ENCODE measurements at places on chromosomes 4 and X.

DNA sequence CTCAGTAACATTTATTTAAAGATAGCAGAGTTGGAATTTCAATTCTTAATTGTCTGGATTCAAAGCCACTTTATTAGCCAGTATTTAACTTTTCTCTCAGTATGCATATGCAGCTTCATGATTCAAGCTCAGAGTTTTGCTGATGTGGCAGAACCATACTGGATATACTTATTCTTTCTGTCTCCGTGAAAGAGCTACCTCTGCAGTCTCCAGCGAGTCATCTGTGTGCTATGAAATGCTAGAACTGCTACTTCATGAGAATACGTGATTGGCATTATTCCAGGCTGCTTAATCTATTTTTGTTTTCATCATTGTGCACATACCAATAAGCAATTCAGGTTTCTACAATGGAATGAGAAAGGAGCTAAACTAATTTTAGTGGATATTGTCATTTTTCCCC lies 743.7 kb downstream of the C4orf33 start:
- DNase-seq, result no peak

DNA sequence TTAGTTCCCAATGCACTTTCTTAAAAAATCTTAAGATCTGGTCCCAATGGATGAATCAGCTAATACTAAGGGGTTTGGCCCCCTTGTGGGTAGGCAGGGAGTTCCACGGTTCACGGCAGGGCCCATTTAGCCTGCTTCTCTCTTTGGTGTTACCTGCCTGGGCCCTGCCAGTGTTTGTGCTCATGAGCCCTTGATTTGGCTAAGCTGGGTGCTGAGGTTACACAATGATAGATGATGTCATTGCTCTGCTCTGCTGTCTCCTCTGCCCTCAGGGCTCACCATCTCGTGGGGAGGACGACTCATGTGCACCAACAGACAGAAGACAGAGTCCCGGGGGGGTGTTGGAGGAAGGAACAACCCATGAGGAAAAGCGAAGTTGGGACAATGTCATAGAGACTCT lies 24.4 kb downstream of the RTL5 start:
- peak; percentile 38 for DNase-seq

DNA sequence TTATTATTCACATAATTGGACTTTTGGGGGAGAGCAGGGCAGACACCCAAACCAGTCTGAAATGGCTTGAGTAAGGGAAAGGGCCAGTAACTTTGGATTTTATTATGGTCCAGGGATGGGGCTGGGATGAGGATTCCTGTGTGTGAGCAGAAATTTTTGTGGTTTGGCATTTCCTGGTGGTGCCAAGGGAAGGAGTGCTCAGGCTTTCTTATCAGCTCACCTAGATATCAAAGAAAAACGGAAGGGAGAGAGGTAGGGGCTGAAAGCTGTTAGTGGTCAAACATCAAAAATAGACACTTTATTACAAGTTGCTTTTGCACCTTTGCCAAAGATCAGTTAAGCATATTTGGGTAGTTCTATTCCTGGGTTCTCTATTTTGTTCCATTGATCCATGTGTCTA lies 128.5 kb upstream of the DIPK2B start:
- DNase-seq, result no peak

GRCh38 chrX:85993539-85994197 lies 53.7 kb downstream of the CHM start:
- DNase-seq, result no peak

DNA sequence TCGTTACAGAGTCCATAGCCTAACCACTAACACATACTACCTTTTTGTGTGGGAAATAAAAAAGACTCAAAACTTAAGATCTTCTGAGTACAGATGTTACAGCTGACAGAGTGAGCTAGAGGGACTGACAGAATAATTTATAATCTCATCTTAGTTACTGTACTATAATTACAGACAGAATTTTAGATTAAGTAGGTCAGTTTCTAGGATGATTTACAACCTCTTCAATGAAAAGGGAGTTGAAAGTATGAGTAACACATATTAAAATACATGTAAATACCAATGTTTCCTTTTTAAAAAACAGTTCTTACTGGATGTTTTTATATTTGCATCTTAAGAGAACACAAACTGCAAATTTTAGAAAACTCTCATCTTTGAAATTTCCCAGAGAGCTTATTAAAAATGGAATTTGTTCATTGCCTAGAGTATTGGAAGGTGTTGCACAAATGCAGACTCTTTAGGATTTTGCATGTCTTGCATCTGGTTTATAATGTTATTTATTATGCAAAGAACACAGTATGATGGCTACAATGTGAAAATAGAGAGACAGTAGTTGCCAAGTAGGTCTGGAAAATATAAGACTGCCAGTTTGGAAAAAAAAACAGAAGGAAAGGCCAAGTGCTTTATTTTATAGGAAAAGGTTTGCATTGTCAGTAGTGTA lies 24.2 kb upstream of the CCNG2 start:
- no peak for DNase-seq

DNA sequence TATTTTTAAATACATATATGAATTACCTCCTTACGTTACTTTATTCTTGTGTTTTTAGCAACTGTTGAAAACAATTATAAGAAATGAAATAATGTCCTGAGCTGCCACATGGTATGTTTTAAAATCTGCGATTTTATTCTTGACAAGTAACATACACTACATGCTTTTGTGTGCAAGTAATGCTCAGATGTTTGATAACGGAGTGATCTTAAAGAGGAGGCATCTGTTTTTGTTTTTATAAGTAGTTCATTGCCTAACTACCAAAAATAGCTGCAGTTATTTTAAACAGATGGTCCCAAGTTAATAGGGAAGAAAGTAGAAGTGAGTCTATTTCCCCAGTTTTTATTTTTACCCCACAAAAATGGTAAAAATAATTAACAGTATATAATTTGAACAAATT lies 55.2 kb downstream of the GAB1 start:
- no peak for DNase-seq

GRCh38 chr4:142778900-142779299 lies 67.2 kb downstream of the INPP4B start:
- DNase-seq, result no peak

- no peak for DNase-seq
Measured at GRCh38 chr4:55543858-55544257, 2.9 kb downstream of the CLOCK start.

- no peak for DNase-seq
Measured at GRCh38 chr4:152083338-152083737, 322.5 kb upstream of the GATB start.

- peak; percentile 54 for DNase-seq
Measured at GRCh38 chrX:23694606-23695005, 27.3 kb downstream of the PRDX4 start.

DNA sequence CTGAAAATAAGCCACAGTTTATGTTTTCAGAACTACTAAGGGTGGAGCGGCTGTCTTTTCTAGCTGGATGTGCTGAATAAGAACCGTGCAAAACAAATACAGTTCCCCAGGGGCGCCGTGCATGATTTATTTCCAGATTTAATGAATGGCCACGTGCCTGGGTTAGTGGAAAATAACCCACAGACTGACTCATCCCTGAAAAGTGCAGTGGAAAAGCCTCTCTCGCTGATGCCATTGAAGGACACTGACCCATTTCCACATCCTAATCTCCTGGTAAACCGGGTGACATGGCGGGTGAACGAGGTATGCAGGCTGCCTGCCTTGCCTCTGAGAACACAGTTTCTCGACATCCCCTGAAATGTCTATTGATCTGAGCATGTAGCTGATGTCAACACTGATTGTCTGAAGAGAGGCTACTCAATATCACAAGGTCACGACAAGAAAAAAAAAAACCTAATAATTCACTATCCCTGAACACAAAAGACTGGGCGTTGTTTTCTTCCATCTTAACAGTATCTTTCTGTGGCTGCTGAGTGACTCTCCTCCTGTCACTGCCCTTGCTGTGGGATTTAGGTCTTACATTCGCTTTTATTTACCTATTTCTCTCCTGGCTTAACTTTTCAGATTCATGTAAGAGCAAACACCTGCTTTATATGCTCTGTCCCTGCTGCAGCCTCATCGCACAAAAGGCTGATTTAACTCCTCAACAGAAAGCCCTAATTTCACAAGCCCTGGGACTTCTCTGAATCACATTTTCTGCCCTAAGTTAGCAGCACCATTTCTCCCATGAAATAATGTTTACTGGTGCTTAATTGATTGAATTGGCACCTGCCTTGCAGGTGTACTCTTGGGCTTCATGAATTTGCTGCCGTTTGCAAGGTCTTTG lies 76.9 kb upstream of the SCOC start:
- DNase-seq, result no peak

- no peak for DNase-seq
Measured at GRCh38 chrX:22126327-22126726, 94.2 kb downstream of the PHEX start.

DNA sequence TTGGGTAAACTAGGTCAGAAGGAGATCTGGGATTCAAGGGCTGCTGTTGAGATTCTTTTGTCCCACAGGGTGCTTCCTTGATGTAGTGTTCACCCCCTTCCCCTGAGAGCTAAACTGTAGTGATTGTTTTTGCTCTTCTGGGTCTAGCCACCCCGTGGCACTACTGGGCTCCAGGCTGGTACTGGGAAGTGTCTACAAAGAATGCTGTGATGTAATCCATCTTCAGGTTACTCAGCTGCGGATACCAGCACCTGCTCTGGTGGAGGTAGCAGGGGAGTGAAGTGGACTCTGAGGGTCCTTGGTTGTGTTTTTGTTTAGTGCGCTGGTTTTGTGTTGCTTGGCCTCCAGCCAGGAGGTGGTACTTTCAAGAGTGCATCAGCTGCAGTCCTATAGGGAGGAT lies 365.5 kb downstream of the ZNF674 start:
- no peak for DNase-seq

- DNase-seq, result no peak
Measured at GRCh38 chr4:151163855-151164254, 64.4 kb downstream of the RPS3A start.

DNA sequence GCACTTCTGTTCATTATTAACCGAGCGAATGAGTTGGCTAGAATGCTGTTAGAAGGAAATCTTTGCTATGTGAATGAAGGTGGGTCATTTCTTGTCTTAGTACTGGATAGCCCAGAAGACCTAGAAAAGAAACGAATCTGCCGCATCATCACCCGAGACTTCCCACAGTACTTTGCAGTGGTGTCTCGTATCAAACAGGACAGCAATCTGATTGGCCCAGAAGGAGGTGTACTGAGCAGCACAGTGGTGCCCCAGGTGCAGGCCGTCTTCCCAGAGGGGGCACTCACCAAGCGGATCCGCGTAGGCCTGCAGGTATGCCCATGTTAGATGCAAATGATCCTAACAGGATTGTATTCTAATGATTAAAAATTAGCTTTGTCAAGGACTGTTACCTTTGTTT lies 286.3 kb downstream of the ANK2 start:
- DNase-seq, result no peak

GRCh38 chr4:535924-536281 lies 36.9 kb downstream of the PIGG start:
- DNase-seq, result no peak

DNA sequence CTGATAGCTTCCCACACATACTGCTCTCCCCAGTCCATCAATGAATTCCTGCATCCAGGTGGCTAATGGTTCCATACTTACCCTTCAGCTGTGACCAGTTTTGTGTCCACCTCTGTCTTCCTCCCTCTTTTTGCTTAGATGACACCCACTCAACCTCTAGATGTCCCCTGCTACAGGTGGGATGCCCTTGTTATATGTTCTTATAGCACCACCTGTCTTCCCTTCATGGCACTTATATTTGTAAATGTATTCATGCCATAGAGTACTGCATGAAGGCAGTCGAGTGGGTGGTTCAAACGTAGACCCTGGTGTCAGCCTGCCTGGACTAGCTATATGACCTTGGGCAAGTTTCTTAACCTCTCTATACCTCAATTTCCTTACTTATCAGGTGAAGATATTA lies 6.5 kb upstream of the USP46 start:
- peak; percentile 48 for DNase-seq

DNA sequence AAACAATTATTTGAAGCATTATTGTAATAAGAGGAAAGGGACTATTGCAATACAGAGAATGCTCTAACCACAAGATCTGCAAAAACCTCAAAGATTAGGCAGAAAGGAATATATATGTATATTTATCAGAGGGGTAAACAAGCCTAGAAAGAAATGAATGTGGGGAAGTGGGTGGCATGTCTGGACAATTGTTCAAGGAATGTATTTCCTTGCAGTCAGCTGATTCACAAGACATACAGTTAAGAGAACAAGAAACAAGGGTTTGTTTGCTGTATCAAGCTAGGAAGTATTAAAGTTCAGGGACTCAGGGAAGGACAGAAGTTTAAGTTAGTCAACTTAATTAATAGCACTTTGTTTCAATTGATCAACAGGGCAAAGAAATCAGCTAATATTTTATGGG lies 514.7 kb downstream of the CENPC start:
- DNase-seq, result no peak

DNA sequence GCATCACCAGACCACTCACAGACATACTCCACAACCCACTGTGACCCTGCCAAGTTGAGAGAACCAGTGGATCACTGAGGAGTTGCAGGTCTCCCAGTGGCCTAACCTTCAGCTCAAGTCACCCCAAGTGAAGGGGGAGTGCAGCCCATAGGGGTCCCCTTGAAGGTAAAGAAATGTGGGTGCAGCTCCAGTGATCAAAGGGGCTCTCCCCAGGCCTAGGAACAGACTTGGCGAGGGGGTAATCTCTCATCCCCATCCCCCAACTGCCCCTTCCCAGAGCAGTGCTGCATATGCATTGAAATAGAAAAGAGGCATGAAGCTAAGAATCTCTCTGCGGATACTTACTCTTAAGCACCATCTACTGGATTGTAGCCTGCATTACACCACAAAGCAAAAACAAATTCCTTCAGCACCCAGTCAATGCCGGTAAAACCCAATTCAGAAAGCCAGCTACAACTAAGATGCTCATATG lies 27.0 kb downstream of the MAGEE1 start:
- DNase-seq, result peak; percentile 37

GRCh38 chr4:24930151-24930550 lies 17.3 kb upstream of the CCDC149 start:
- DNase-seq, result no peak

GRCh38 chr4:147824316-147824715 lies 92.4 kb downstream of the ARHGAP10 start:
- DNase-seq, result no peak

GRCh38 chr4:83757121-83757621 lies 221.3 kb downstream of the GPAT3 start:
- DNase-seq, result no peak

GRCh38 chr4:74100531-74100930 lies 1.5 kb upstream of the CXCL2 start:
- DNase-seq, result no peak

GRCh38 chr4:23373261-23373660 lies 516.6 kb downstream of the PPARGC1A start:
- no peak for DNase-seq

DNA sequence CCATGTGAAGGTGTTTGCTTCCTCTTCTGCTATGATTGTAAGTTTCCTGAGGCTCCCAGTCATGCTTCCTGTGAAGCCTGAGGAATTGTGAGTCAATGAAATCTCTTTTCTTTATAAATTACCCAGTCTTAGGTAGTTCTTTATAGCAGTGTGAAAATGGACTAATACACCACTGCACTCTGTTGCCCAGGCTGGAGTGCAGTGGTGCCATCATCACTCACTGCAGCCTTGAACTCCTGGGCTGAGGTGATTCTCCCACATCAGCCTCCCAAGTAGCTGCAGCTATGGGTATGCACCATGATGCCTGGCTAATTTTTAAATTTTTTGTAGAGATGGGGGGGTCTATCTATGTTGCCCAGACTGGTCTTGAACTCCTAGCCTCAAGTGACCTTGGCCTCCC lies 15.8 kb upstream of the IGFBP7 start:
- no peak for DNase-seq

GRCh38 chr4:96652158-96652557 lies 812.3 kb downstream of the PDHA2 start:
- DNase-seq, result no peak

- no peak for DNase-seq
Measured at GRCh38 chr4:16120720-16121119, 36.9 kb upstream of the PROM1 start.
